ENCODE measurements at places on chromosomes 16 and 17.

- H3K4me1 ChIP-seq: peaks cover 14% of the 10 kb centered on the region
- no peak for DNase-seq
- H3K27ac ChIP-seq: no peak overlapping the region
- H3K27me3 ChIP-seq: no peaks in the 10 kb centered on the region
These were observed 15.6 kb upstream of the FOXJ1 start for GRCh38 chr17:76156662-76156991.

DNA sequence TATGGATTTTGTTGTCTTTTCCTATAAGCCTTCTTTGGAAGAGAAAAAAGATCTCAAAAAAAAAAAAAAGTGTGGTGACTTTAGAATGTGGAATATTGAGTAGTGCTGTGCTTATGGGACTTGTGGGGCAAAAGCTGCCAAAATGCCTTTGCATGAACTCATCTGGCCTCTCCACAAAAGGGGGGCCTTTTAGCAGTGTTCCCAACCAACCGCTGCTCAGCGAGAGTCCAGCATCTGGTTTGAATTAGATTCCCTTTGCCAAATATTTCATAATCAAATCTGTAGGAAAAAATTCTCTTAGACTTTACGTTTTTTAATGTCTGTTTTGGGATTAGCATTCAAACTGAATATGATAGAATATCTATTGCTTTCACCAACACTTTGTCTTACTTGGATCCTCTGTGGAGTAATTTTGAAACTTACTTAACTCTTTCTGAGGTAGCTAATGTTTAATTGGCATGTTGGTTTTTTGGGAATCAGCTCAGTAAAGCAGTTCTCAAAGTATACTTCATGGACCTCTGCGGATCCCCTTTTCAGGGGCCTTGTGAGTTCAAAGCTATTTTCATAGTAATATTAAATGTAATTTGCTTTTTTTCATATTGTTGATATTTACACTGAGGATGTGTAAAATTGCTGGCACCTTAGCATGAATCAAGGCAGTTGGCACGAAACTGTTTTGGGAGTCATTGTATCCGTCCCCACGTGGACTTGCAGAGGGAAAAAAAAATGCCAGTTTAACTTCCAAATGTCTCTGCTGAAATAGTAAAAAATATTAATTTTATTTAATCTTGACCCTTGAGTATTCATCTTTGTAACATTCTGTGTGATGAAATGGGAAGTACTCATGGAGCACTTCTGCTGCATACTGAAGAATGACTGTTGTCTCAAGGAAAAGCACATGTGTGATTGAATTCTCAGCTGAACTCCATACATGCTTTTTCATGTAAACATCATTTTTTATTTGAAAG, 34.7 kb upstream of the VPS4A start:
- no peaks in the 10 kb centered on the region for H3K27me3 ChIP-seq
- peaks cover 3% of the 10 kb centered on the region for H3K36me3 ChIP-seq
- no peaks in the 10 kb centered on the region for H3K4me1 ChIP-seq
- no peak overlapping the region for H3K27ac ChIP-seq
- no peak overlapping the region for H3K4me3 ChIP-seq
- DNase-seq: no peak

DNA sequence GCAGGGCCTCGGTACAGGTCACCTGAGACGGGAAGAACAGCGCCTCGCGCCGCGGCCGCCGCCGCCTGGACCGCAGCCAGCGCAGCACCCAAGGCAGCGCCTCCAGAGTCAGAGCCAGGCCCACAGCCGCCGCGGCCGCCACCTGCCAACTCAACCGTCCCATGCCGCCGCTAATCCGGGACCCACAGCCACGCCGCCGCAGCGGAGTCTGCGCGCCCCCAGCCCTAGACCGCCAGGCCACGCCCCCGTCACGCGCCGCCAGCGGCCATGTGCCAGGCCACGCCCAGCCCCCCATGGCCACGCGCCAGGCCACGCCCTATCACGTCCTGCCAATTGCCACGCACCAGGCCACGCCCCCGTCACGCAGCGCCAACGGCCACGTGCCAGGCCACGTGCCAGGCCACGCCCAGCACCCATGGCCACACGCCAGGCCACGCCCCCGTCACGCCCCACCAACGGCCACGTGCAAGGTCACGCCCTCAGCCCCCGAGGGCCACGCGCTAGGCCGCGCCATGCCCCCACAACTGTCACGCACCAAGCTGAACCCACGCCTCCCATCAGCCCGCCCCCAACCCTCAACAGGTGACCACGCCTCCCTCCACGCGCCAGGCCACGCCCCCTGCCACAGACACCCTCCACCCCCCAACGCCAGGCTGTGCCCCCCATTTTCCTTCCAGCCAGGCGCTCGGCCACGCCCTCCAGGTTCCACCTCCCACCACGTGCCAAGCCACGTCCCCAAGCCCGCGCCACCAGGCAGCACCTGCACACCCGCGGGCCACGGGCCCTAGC, at the start of gene PLD6:
Gene PLD6 (minus strand): TSS at position 210 of the 789 bp plus-strand sequence. CDS start 47 bp downstream, at position 163.
- H3K4me1 ChIP-seq: peaks cover 23% of the 10 kb centered on the region
- H3K36me3 ChIP-seq: no peaks in the 10 kb centered on the region
- peak within 1 kb of the TSS; percentile 76 for H3K27ac ChIP-seq
- H3K4me3 ChIP-seq: peak within 1 kb of the TSS; percentile 37

GRCh38 chr17:38967290-38967738, at the start of gene FBXO47:
Gene FBXO47 (minus strand): TSS chr17:38967403. CDS start chr17:38963025, 4,378 bp downstream.
- no peaks in the 10 kb centered on the region for H3K27me3 ChIP-seq
- H3K27ac ChIP-seq: peak within 1 kb of the TSS; percentile 42
- H3K4me1 ChIP-seq: peaks cover 5% of the 10 kb centered on the region
- peak; percentile 58 for DNase-seq

- H3K4me1 ChIP-seq: no peaks in the 10 kb centered on the region
- no peak for DNase-seq
- no peak overlapping the region for H3K27ac ChIP-seq
- H3K36me3 ChIP-seq: peaks cover 11% of the 10 kb centered on the region
These were observed 39.7 kb downstream of the VPS35L start for GRCh38 chr16:19595043-19595767.

GRCh38 chr17:72455562-72455961, 334.7 kb downstream of the SOX9 start:
- H3K4me3 ChIP-seq: no peak overlapping the region
- H3K4me1 ChIP-seq: no peaks in the 10 kb centered on the region
- no peak for DNase-seq
- H3K27me3 ChIP-seq: no peaks in the 10 kb centered on the region

GRCh38 chr17:378068-378467, 25.5 kb upstream of the RPH3AL start:
- no peaks in the 10 kb centered on the region for H3K36me3 ChIP-seq
- no peak overlapping the region for H3K27ac ChIP-seq
- no peaks in the 10 kb centered on the region for H3K4me1 ChIP-seq
- no peaks in the 10 kb centered on the region for H3K27me3 ChIP-seq
- H3K4me3 ChIP-seq: no peak overlapping the region

DNA sequence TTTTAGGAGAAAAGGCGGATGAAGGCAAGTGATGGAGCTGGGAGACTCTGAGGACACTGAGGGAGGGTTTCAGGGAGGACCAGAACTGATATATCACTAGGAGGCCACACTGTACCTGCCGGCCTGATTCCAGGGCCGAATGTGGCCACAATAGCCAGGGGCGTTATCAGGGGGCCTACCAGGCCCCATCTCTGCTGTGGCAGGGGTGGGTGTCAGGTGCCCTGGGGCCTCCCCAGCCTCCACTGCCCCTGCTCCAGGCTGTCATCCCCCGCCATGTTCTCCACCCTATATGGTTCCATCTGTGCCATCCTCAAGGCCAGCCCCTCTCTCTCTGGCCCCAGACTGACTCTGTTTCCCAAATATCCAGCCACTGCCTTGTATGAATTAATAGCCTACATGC, 246.5 kb downstream of the GSG1L start:
- H3K27me3 ChIP-seq: no peaks in the 10 kb centered on the region
- DNase-seq: no peak
- no peaks in the 10 kb centered on the region for H3K4me1 ChIP-seq
- no peak overlapping the region for H3K4me3 ChIP-seq
- H3K36me3 ChIP-seq: no peaks in the 10 kb centered on the region
- no peak overlapping the region for H3K27ac ChIP-seq
